ENCODE measurements at places on chromosomes 1 and 21.

GRCh38 chr1:227437495-227438008, 119.3 kb upstream of the CDC42BPA start:
- no peak for DNase-seq

DNA sequence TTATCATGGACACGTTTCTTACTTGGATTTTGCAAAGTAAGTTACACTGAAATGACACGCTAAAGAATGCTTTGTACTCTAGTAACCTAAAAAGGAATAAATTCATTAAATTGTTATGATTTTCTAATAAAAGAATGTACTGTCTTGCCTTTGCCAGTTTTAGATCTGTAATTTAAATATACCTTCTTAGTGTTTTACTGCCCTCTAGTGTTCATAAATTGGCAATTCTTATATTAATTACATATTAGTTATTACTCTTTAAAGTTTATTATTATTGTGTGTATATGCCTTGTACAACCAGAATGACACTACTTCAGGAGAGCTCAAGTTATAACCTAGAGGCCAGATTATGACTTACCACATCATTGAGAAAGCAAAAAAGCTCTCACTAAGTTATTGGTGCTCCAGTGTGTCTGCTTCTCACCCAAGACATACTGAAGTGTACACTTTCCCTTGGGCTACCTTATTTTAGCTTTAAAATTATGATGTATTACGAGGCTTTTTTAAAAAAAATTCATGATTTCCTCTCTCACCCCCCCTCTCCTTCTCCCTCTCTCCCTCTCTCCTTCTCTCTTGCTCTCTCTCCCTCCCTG, 169.9 kb downstream of the HS2ST1 start:
- no peak for DNase-seq

DNA sequence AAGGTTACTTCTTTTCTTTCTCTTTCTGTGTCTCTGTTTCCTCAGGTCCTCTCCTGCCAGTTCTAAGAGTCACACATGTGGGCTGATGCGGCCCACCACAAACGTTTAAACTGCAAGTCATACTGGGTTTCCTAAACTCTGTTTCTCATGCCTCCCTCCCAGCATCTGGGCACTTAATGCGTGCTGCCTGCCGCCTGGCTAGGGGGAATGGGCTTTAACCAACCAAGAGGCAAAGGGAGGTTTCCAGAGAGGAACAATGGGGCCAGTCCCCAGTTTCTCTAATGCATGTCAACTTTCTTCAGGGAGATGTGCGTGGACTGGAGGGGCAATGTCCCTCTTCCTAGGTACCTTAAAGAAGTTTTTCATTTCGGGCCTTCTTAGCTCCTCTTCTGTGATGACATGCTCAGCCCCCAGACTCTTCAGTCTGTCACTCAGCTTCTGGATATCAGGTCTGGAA, 19.9 kb upstream of the SRSF4 start:
- no peak for DNase-seq

- DNase-seq = no peak
Observed at GRCh38 chr1:182610606-182611194, 6.5 kb upstream of the RGS16 start.

- DNase-seq = no peak
Observed at GRCh38 chr1:173554089-173554488, 48.8 kb downstream of the SLC9C2 start.

GRCh38 chr1:56495538-56495937, 83.8 kb downstream of the PLPP3 start:
- no peak for DNase-seq

GRCh38 chr1:159465191-159465603, 25.7 kb downstream of the OR10J1 start:
- no peak for DNase-seq

DNA sequence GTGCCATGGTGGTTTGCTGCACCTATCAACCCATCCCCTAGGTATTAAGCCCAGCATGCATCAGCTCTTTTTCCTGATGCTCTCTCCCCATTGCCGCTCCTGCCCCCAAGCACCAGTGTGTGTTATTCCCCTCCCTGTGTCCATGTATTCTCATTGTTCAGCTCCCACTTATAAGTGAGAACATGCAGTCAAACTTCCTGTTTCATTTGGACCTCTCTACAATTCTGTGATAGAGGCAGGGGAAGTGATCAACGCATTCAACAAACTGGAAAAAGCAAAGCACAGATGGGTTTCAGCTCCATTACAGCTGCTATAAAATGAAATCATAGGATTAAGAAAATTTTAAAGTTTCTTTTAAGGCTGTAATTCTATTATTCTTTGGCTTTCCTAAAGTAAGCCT, 23.3 kb upstream of the CD55 start:
- DNase-seq = no peak

DNA sequence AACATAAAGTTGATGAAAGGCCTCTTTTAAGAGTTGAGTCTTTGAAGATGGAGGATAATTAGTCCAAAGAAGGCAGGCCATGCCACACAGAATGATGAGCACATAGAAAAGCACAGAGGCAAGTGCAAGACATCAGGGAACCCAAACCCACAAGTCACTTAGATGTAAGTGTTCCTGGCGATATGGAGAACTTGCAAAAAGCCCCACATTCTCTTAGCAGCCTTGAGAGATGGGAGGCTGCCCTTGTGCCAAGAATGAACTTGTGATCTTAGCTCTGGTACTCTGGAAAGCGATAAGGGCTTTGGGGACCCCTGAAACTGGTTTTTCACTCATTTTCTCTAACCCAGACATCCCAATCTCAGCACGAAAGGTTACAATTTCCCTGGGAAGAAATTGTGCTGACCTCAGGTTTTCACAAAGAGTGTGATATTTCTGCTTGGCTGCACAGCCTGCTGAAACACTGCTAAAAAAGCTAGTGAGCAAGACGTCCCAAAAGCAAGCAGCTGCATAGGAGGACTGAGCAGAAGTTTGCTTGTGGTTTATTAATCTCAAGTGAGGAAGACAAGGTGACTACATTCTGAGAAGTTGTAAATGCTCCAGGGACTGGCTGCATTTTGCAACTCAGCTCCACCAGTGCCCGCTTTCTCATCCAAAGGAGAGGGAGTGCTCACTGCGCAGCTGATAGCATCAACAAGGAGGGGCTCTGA, 496.9 kb upstream of the CAMK1G start:
- DNase-seq = no peak

DNA sequence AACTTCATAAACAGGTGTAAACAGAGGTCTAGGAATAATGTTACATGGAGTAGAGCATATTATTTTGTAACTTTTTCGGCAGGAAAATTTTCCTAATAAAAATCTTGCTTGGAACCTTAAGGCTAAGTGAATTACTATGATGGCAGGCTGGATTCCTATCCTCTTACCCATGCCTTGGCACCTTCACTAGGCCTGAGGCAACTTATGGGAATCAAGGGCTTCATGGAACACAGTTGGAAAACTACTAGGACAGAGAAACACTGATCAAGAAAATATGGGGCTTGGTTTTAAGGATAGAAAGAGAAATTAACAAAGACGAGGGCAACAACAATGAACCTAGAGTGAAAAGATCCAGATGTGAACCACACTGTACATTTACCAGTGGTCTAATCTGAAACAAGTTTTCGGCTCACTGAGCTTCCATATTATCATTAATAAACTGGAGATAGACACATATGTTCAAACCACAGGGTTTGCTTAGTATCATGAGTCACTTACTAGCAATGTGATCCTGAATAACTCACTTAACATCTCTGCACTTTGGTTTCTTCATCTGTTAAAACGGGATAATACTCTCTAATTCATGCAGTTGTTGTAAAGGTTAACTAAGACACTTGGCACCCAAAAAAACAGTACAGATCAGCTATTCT, 68.5 kb downstream of the GPATCH2 start:
- peak; percentile 85 for DNase-seq

- DNase-seq = no peak
Observed at GRCh38 chr1:16967095-16967575, 13.3 kb downstream of the MFAP2 start.
